ENCODE measurements at places on chromosomes 1 and 21.

- DNase-seq = no peak
These were observed 68.7 kb upstream of the ROR1 start for GRCh38 chr1:63705078-63705477.

- peak; percentile 50 for DNase-seq
These were observed 34.9 kb upstream of the RUNX3 start for GRCh38 chr1:24964811-24965570.

DNA sequence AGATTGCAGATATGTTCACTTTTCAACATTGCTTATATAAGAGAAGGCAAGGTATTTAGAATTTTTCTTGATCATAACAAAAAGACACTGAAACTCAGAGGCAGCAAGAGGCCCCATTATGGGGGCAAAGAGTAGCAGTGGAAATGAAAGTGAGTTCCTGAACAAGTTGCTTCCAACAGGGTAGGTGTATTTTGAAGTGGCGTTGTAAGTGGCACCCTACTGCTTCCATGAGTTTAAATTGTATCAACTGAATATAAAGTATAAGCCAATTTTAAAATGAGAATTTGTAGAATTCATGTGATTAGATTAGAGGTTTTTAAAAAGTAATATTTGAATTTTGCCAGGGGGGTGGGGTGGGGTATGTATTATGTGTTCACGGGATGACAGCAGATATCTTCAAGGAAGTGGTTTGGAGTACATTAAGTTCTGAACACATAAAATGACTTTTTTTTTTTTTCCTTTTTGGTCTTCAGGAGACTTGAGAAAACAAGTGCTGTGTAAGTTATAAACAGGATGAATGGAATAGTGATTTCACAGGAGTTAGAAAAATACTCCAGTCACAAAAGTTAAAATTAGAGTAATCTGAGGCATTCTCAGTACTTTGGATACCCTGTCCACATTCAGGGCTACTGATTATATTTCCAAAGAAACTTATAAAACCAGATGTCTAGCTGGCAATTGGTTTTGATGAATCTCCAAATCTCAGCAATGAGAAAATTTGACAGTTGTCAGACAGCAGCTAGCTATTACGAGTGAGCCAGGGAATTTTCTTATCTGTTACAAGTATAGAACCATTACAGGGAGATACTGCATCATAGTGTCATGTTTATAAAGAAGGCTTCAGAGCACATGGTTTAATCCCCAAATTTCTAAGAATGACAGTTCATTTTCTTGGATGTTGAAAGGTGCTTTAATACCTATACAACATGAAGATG lies 182.0 kb downstream of the ST6GALNAC3 start:
- DNase-seq = no peak

DNA sequence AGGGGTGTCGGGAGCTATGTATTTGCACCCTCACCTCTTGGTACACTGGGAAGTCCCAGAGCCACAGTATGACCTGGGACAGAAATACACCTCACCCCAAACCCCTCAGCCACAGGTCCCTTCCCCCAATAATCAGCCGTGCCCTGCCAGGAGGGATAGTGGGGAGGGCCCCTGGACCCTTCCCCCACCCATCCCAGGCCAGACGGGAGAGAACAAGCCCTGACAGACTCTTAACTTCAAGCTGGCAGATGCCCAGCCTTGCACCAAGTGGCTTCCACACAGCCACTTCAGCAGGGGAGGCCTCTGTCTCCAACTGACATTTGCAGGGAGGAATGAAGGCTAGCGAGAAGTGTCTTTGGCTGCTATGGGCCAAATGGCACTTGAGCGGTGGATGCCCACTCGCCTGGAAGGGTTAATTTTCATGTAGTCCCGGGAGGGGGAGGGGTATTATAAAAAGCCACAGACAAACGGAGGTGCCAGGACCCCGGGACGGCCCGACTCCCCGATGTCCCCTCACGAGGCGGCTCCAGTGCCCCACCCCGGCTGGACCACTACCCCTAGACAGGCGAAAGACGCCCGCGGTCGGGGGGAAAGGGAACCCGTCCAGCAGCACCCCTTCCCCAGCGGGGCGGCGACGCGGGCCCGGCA lies 495 bp downstream of the SYNC start:
- peak; percentile 39 for DNase-seq

DNA sequence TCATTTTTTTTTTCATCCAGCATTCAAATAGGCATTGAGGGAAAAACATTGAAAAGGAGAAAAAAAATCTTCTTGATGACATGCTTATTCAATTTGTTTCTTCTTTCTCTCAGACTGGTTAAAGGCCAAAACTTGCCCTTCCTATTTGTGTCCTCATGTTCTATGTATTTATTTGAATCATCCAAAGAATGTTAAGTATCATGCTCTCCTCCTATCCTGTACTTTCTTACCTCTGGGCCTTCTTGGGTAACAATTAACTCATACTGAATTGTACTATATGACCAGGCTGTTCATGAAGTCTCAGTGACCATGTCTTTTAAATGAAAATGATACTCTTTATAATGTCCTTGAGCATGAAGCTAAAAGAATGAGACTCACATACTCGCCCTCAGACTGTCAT lies 36.5 kb upstream of the DENND1B start:
- no peak for DNase-seq

- no peak for DNase-seq
These were observed 103.5 kb upstream of the ST6GALNAC5 start for GRCh38 chr1:76763738-76764137.

DNA sequence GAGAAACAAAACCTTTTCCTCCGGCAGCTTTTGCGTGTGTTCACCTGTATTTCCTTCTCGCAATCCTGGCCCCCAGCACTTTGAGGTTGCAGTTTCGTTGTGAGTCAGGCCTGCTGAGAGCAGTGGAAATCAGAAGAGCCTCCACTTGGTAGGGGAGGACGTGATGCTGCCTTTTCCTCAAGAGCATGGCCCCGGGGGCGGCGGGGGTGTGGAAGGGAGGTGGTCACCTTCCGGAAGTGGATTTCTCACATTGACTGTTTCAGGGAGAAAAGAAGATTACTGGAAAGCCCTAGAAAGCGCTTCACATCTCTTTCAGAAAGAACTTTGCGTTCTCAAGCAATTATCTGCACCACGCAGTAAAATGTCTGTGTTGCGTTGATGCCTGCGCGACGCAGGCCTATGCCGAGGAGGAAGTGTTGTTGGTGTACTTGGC lies 12.2 kb upstream of the IL10 start:
- no peak for DNase-seq

GRCh38 chr1:111476214-111476613 lies 2.4 kb downstream of the C1orf162 start:
- no peak for DNase-seq
